Renal pelvis (tissue), 12 donors: ENCODE measurements at places on chromosomes 3 and 15.

GRCh38 chr15:90101969-90102890 is at the start of gene IDH2:
Gene IDH2, minus strand, starts transcription at chr15:90102468. Its CDS starts 78 bp downstream, at chr15:90102390.
- DNase-seq, result peak; percentile 85

DNA sequence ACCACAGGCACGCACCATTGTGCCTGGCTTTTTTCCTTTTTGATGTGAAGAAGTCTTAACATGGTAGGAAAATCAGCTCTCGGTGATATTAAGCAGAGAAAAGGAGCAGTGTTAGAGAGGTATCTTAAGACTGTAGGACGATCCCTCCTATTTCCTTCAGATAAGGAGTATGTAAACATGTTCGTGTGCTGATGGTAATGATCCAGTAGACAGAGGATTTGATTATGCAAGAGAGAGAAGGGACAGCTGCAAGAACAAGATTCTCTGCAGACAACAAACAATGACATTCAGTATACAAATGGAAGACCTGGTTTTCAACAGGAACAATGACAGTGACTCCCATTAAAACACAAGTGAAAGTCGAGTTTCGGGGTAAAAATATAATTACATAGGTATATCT is 95.1 kb upstream of the MELTF start:
- DNase-seq, result no peak

- DNase-seq, result peak; percentile 30
Observed at GRCh38 chr3:32460031-32460749, 42.5 kb downstream of the CMTM6 start.

DNA sequence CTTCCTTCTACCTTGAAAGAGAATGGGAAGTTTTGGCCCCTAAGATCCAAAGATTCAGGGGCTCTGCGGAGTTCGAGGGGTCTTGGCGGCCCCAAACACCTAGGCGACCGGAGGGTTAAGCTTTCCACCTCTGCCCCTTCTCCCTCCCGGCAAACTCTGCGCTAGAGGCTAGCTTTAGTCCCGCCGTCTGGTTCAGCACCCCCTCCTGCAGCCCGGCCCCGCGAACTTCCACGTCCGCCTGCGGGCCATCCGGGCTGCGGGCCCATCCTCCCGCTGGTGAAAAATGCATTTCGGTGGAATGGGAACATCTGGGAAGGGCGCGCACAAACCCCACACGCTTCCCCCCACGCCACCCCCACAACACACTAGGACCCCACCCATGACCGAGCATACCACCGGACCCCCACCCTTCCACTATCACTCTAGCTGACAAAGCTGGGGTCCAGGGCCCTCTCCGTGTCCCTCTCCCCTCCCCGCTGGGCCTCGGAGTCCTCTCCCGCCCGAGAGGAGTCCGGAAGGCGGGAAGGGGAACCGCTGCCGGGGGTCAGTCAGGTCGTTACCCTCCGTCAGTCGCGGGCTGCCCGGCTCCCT is 1.0 kb downstream of the SHOX2 start:
- no peak for DNase-seq

- no peak for DNase-seq
Observed at GRCh38 chr3:16909802-16910201, 25.0 kb downstream of the PLCL2 start.

- no peak for DNase-seq
Observed at GRCh38 chr3:174376346-174376745, 482.8 kb upstream of the NAALADL2 start.

DNA sequence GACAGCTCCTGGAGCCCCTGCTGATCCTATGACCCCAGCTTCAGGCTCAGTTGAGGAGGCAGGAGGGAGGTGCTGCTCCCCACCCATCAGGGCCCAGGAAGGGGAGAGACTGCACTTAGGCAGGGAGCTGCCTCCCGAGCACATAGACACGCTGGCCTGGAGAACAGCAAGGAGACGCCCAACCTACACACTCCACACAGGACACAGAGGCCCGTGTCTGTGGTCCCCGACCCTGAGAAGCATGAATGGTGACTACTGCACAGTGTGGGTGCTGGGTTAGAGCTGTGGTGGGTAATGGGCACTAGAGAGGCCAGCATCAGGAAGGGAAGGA is 1.1 kb upstream of the HHATL start:
- DNase-seq, result no peak

DNA sequence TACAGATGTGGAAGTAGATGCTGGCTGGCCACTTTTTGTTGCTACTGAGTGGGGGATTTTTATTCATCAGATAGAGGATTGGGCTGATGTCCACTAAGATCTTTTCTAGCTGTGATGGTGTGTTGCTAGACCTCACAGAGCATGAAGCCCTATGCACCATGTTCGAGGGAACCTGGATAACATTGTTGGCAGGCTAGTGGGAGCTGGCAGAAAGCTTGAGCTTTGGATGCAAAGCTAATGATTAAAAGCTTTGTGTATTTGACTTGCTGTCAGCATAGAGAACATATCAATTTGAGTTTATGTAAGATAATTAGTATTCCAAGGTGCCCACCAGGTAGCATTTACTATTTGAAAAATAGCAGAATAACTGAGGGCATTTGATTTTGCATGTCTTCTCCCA is 59.1 kb downstream of the ST6GAL1 start:
- DNase-seq, result no peak

GRCh38 chr3:62874711-62875557 is at the start of gene CADPS:
Gene CADPS, minus strand, starts transcription at chr3:62875416. Its CDS starts 387 bp downstream, at chr3:62875029.
- DNase-seq, result peak; percentile 0

DNA sequence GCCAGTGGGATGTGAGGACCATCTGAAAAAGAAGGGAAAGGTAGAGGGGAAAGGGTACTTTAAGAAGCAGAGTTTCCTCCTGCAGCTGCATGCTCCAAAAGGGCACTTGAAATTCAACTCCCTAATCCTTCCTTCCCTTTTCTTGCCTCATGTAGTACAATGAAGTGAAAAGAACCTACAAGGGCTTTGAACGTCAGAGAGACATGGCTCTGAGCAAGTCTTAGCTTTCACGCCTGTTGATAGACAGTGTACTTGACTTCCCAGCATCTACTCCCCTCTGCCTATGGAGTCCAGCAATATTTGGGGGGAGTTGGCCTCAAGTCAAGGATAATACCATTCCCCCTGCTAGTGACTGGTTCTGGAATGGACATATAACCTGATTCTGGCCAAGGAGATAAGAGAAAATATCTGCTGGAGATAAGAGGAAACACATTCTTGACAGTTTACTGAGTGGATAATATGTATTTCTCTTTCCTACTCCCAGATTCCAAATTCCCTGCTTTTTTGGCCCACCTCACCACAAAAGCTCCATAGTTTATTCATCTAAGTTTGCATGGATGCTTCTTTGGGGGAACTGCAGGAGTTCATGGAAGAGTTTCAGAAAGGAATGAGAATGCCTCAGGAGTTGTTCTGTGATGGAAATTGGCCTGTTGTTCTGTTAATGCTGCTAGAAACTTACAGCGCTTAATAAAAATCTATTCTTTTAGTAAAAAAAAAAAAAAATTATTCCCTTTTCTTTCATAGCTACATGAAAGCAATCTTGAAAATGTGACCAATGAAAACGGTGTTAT is 193.0 kb upstream of the TPM1 start:
- no peak for DNase-seq

DNA sequence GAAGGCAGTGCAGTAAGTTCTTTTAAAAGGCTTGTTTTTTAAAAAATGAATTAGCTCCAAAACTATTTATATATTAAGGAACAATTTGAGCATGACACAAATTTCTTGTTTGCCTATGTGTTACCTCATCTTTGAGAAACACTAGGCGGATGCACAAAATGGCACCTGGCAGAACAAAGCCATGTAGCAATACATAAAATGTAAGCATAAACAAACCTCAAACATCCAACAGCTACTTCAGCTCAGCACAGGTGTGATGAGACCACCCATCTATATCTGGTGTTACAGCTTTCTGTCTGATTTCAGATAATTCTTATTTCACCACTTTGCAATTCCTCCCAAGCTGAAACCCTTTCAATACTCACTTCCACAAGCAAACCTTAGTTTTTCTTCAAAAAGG is 221.2 kb upstream of the CNTN6 start:
- no peak for DNase-seq

GRCh38 chr15:77731945-77732344 is 99.2 kb upstream of the LINGO1 start:
- DNase-seq, result no peak

GRCh38 chr3:123809597-123809996 is 74.5 kb downstream of the MYLK start:
- DNase-seq, result no peak

DNA sequence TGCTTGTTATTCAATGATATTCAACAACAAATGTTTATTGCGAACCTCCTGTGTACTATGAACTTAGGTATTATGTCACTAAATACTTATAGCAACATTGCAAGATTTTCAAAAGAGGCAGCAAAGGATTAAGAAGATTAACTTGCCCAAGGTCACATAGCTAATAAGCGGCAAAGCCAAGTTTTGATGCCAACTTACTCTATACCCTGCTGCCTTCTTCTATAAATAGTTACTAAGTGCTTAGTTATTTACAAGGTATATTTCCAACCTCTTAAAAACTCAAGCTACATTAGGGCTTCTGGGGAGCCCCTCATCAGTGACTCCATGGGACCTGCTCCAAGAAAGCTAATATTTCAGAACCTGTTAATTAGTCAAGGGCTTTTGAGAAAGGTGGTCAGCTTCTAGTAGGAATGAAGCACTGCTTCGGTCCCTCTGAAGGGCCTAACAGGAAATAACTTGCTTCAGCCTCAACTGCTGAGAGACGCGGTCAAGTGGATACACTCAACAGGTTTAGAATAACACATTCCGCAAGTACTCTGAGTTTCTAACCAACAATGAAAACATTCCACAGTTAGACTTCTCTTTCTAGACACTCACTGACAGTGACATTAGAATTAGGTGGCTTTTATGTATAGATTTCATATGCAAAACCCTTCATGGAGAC is 125.5 kb downstream of the DGKG start:
- DNase-seq, result peak; percentile 52

DNA sequence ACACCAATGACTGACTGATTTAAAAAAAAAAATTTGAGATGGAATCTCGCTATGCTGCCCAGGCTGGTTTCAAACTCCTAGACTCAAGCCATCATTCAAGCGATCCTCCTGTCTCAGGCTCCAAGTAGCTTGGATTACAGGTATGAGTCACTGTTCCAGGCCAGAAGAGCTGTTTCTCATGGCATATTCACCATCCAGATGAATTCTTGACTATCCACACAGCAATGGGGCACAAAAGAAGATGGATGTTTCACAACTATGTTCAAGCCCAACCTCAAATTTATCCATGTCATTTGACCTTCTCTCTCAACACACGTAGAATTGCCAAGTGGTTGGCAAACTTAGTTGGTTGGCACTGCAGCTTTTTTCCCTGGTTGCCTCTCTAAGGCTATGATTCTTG is 40.6 kb downstream of the PRICKLE2 start:
- no peak for DNase-seq

DNA sequence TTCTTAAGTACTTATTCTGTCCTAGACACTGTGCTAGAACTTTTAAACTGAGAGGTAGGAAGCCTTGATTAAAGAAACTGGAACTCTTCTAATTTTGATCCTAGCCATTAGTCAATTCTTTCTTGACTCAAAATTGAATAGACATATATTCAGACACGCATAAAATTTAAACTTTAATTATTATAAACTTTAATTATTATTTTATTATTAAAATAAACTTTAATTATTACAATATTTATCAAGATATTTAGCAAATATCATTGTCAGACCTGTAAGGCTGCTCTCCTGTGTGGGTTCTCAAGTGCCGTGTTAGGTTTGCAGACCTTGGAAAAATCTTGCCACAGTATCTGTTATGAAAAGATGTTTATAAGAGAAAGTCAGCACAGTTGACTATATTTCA is 562.9 kb downstream of the MECOM start:
- DNase-seq, result no peak

DNA sequence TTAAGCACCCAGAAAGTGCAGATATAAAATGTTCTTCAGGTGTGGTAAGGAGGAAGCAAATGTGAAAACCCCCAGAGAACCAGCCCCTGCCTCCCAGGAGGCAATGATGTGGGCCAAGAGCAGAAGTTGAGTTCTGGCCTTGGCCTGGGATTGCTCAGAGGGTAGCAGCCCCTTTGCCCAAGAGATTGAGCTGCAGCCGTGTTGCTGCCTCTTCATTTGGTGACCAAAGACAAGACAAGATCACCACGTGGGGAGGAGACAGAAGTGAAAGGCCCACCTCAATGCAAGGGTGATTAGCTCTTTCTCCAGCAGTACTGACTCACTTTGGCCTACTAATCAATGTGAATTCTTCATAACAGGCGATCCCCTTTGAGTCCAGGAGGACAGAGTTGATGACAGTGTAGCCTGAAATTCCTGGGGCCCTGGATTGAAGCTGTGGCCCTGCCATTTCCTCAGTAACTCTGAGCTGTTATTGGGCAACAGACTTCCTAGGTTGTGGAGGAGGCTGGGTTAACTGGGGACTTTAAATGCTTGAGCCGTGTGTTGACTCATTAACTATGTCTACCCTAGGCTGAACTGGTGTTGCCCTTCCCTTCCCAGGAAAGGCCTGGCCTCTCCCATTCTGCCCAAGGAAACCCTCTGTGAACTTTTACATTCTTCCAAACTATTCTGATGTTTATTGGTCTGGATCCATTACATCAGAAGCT is 86.5 kb downstream of the ST6GAL1 start:
- DNase-seq, result no peak

DNA sequence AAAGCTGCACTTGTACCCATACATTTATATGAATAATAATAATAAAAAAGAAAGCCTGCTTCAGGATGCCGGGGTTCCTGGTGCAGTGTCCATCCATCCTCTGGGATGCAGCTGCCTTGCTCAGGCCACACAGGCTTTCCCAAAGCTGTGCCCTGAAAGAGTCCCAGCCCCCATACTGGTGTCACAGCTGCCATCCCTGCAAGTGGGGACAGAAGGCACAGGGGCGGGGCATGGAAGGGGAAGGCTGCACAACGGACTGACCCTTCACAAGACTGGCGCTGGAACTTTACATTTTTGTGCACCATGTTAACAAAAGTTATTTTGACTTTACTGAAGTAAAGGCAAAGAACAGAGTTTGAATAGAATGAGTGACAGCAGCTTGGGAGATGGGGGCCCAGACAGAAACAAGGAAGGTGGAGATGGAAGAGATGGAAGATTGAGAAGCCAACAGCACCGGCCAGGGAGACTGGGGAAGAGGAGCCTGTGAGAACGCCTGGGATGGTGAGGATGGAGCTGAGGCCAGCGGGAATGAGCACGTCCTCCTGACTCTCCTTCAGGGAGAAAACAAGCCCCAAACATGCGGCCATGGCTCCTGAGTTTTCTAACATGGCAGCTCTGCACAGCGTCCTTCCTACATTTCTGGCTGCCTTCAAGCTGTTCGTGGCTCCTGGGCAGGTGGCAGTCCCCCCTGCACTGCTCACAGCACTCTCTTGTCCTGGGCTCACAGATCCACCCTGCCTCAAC is 73.1 kb downstream of the ABTB1 start:
- no peak for DNase-seq

GRCh38 chr3:38446085-38446686 is 7.5 kb upstream of the ACVR2B start:
- no peak for DNase-seq

DNA sequence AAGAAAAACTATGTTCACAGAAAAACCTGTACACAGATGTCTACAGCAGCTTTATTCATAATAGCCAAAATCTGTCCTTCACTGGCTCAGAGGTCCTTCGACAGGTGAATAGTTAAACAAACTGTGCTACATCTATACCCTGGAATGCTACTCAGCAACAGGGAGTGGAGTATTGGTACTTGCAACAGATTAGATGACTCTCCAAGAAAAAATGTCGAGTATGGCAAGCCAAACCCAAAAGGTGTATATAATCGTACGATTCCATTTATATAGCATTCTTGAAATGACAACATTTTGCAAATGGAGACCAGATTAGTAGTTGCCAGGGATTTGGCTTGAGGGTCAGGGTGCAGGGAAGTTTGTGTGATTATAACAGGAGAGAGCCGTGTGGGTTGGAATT is 22.4 kb upstream of the RGMA start:
- no peak for DNase-seq
